ENCODE measurements at places on chromosomes 12 and 14.

DNA sequence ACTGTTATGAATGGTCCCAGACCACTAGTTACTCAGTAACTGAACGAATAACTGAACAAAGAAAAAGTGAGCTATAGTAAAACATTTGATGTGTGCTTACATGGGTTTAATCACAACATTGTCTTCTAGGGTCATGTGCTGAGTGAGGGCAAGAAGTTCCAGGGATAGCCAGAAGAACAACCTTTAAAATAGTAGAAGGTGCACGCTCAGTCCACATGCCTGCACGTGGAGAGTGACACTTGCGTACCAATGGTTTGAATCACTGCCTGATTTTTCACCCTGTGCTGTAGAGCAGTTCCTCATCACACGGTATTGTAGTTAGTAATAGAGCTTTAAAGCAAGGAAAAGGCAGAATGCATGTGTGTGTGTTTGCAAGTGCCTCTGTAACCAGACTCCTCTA, 224.2 kb downstream of the EGLN3 start:
- no peak for DNase-seq

- DNase-seq = no peak
These were observed 130.1 kb downstream of the PRKCH start for GRCh38 chr14:61451491-61451890.

DNA sequence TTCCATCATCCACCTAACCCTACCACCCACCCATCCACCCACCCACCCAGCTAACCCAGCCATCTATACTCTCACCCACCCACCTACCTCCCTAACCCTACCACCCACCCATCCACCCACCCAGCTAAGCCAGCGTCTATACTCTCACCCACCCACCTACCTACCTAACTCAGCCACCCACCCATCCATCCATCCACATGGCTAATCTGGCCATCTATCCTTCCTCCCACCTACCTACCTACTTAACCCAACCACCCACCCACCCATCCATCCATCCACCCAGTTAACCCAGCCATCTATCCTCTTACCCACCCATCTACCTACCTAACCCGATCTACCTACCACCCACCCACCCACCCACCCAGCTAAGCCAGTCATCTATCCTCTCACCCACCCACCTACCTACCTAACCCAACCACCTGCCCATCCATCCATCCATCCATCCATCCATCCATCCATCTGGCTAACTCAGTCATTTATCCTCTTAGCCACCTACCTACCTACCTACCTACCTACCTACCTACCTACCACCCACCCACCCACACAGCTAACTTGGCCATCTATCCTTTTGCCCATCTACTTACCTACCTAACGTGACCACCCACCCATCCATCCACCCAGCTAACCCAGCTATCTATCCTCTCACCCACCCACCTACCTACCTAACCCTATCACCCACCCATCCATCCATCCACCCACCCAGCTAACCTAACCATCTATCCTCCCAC, 44.1 kb downstream of the RFLNA start:
- no peak for DNase-seq

DNA sequence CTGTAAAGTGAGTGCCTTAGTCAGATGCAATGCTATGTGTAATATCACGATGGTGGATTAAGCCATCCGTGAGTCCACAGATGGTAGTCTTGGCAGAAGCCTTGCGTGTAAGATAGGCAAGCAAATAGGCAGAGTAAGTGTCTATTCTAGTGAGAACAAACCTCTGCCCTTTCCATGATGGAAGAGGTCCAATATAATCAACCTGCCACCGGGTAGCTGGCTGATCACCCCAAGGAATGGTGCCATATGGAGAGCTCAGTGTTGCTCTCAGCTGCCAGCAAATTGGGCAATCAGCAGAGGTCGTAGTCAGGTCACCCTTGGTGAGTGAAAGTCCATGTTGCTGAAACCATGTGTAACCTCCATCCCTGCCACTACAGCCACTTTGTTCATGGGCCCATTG, 371.2 kb upstream of the LRFN5 start:
- no peak for DNase-seq

- DNase-seq = no peak
These were observed 36.7 kb downstream of the SAV1 start for GRCh38 chr14:50631408-50631821.

DNA sequence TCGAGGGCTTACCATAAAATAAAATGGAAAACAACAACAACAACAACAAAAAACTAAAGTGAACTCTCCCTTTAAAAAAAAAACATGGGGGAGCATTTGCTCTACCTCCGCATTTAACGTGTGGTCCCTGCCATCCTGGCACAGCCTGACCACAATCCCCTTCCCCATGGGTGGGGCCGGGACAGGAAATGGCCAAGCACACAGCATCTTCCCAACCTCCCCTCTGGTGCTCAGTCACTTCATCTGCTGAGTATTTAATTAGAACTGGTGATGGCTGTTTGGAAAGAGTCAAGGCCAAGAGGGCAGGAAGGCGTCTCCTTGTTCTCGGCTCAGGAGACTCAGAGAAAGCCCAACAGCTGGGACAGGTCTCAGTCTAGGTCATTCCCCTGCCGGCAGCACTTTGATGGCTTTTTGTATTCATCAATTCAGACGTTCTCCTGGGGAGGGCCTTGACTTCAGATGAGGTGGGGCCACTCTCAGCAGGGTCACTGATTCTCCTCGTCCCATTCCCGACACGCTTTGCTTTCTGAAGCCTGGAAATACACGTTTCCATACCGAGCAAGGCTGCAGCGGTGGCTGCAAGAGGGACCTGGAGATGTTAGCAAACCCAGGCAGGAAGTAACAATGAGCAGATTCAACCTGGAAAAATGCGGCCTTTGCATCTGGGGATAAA, 44.4 kb downstream of the ANO2 start:
- no peak for DNase-seq

DNA sequence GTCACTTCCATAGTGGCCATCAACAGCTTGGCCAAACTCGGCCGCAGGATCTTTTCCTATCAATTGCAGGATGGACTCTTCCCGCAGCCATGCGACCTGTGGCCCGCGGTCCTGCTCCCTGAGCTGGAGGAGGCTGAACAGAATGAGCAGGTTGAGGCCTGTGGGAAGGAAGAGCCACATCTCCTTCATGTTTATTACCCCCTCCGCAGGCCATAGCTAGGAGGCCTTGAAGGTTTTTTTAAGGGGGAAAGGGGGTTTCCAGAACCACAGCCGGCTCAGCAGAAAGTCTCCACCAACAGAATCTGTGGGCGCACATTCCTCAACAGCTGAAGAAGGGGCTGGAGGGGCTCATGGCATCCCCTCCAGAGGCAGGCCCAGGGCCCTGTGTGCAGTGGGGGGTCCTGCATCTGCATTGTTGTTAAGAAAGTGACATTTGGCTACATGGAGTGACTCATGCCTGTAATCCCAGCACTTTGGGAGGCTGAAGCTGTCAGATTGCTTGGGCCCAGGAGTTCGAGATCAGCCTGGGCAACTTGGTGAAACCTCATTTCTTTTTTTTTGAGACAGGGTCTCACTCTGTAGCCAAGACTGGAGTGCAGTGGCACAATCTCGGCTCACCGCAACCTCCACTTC, 25.2 kb upstream of the PPP1R13B start:
- DNase-seq = peak; percentile 37

GRCh38 chr12:64828713-64829112, 4.3 kb downstream of the TBC1D30 start:
- no peak for DNase-seq

GRCh38 chr14:102140750-102141145, 1.1 kb downstream of the WDR20 start:
- DNase-seq = no peak

GRCh38 chr12:26493656-26494055, 298.3 kb downstream of the SSPN start:
- no peak for DNase-seq

DNA sequence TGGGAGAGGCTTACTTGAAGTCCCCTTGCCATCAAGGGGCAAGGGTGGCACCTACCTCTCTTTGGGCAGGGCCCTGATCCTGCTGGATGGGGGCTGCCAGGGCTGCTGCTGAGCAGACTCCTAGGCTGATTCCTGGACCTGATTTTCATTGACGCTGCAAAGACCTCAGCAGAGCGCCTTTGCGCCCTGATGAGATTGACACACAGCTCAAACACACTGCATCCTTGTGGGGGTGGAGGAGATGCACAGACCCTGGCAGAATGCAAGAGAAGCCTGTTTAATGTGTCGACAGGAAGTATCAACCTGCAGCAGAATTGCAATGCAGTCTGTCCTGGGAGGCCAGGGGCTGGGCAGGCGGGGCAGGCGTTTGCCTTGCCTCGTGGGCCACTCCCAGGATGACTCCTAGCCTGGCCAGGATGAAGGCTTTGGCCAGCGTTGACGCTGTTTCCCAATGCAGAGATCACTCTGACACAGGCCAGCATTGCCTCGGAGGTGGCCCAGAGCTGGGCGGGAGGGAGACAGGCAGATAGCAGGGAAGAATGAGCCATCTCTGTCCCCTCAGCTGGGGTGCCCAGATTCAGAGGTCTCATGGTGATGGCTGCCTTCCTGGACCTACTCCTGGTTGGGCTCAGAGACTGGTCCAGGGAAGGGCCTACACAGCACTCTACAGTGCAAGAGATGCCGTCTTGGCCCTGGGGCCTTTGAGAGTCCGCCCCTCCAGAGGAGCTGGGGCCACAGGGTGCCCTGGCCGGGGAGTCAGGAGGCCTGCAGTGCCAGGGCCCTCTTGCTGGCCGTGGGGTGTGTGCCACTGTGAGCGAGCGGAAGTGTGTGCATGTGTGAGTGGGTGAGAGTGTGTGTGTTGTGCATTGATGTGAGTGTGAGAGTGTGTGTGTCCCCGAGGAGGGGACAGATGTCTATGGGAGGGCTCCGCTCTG, 108.3 kb downstream of the KIF26A start:
- DNase-seq = peak; percentile 68

DNA sequence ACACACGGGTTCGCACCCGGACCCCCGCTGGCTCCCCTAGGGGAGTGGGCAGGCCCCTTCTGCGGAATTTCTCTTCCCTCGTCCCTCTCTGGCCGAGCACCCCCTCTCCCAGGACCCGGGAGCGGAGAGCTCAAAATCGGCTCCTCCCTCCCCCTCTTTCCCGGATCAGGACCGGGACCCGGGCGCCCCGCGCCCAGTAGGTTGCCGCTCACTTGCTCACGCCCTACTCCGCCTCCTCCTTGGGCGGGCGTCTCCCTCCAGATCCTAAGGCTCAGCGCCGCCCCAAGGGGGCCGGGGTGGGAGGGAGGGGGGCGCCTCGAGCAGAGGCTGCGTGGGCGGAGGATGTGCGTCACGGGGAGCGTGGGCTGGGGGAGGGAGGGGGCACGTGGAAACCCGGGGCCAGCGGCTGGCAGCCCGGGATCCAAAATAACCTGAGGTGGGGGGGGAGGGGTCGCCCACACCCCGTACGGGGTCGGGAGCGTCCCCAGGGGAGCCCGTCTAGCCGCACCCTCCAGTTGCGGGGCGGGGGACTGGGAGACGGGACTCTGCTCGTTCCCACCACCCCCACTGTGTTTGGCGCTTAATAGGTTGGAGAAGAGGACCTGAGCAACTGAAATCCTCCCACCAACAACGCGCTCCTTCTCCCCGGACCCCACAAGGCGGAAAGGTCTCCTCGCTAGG, 1.8 kb upstream of the NAB2 start:
- peak; percentile 96 for DNase-seq

GRCh38 chr12:68911197-68911718, 21.7 kb downstream of the CPM start:
- DNase-seq = no peak

DNA sequence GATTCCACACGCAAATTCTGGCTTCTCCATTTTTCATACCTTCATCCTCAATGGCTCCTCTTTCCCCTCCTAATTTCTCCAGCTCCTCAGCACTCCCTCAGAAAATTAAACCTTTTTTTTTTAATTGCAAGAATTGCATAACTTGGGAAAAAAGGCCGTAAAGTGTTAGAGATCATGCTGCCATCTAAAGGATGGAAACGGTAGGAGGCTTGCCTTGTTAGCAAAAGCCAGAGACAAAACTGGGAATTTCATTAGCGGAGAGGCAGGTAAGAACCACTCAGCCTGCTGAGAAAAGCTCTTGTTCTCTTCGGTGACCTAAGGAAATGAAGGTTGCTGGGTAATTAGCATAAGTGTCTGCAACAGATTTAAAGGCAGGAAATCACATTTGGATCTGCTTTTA, 204.3 kb downstream of the AEBP2 start:
- no peak for DNase-seq

DNA sequence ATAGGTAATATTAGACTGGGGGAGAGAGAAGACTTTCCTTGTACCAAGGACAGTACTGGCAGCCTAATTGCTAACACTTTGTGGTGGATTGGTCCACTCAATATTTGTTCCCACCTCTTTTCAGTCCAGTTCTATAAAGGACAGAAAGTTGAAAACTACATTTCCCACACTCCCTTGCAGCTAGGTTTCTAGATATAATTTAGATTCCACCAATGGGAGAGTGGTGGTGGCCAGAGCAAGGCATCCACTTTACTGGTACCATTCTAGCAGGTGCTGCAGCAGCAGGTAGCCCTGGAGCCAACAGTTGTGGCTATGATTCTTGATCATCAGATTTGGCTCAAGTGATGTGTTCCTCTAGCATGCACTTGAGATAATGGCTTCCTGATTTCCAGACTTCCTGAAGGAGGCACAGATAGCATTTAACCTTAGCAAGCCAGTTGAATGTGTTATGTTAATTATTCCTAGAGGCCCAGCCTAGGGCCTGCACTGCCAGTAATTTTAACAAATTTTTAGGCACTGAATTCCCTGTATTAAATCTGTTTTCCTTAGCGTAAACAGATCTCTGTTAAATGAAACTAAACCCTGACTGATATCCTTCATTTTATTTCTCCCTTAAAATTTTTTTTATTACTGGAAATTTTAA, 24.4 kb downstream of the SLC38A1 start:
- DNase-seq = no peak

- no peak for DNase-seq
These were observed 1057.5 kb downstream of the LRFN5 start for GRCh38 chr14:42664190-42664589.

GRCh38 chr12:62762645-62763044, 172.3 kb downstream of the PPM1H start:
- DNase-seq = no peak

DNA sequence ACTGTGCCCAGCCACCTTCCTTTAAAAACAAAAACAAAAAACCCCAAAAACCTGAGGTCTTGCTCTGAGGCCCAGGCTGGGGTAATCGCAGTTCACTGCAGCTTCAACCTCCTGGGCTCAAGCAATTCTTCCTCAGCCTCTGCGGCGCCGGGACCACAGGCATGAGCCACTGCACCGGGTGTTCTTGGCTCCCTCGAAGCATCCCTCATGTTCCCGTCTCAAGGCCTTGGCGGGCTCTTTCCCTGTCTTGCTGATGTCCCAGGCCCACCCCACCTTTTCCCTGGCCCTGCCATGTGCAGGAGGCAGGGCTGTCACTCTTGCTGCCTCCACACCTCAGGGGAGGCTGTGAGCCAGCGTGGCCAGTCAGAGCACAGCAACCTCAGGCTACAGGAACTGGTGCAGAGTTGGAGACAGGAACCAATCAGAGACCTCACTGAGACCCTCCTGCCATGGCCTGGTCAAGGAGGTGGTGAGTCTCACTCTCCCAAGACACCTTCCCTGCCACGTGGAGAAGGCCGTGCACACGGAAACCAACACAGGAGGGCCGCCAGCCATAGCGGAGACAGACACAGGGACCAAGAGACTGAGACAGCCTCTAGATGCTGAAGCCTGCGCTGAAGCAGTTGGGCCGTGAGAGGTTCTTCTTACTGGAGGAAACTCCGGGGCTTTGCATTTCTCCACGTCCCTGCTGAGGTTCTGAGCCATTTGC, 6.0 kb upstream of the AMN start:
- DNase-seq = no peak
